CD4-positive, alpha-beta memory T cell (primary cell): ENCODE measurements at places on chromosomes 6 and 20. TPM values are rescaled to one million over a fixed set of nuclear protein-coding genes. Genes with fewer than 3 reads are reported as not detected.

Gene VSX1
- total RNA-seq = not detected

DNA sequence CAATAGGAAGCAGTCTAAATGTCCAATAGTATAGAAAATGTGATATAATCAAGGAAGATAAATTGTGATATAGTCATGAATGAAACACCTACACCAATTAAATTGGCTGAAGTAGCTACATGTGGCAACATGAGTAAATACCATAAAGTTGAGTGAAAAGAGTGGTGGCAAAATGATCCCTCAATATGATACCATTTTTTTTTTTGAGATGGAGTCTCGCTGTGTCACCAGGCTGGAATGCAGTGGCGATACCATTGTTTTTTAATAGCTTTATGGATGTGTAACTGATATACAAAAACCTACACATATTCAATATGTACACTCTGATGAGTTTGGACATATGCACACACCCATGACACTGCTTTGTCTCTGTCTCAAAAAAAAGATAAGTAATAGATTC is 20.9 kb upstream of the ILRUN start:
- no peak overlapping the region for H3K27ac ChIP-seq
- no peaks in the 10 kb centered on the region for H3K27me3 ChIP-seq
- no peak for DNase-seq
- H3K4me1 ChIP-seq = no peaks in the 10 kb centered on the region

GRCh38 chr6:10521104-10521808 is at the start of gene GCNT2:
TSS of gene GCNT2 (plus strand) at chr6:10521351. CDS start at chr6:10528912, 7,561 bp downstream.
- H3K4me1 ChIP-seq = no peaks in the 10 kb centered on the region
- no peak within 1 kb of the TSS for H3K4me3 ChIP-seq
- no peaks in the 10 kb centered on the region for H3K36me3 ChIP-seq
- no peaks in the 10 kb centered on the region for H3K27me3 ChIP-seq
- no peak for DNase-seq
- no peak within 1 kb of the TSS for H3K27ac ChIP-seq

Gene HLA-DPA1
- 18.2 TPM for total RNA-seq

GRCh38 chr20:52539891-52540290 is 348.3 kb upstream of the ZFP64 start:
- DNase-seq = no peak
- H3K27me3 ChIP-seq = no peaks in the 10 kb centered on the region
- H3K36me3 ChIP-seq = no peaks in the 10 kb centered on the region
- no peaks in the 10 kb centered on the region for H3K4me1 ChIP-seq
- no peak overlapping the region for H3K4me3 ChIP-seq

GRCh38 chr6:94217836-94218235 is 798.5 kb upstream of the EPHA7 start:
- no peak overlapping the region for H3K4me3 ChIP-seq
- no peaks in the 10 kb centered on the region for H3K4me1 ChIP-seq

- H3K27ac ChIP-seq = peak overlapping the region; percentile 80
- peaks cover 23% of the 10 kb centered on the region for H3K4me1 ChIP-seq
- no peaks in the 10 kb centered on the region for H3K27me3 ChIP-seq
Observed at GRCh38 chr6:27894839-27895762, 17.1 kb downstream of the OR2B2 start.

- no peak for DNase-seq
- H3K27ac ChIP-seq = no peak overlapping the region
- H3K36me3 ChIP-seq = no peaks in the 10 kb centered on the region
- H3K4me3 ChIP-seq = no peak overlapping the region
- H3K27me3 ChIP-seq = no peaks in the 10 kb centered on the region
Observed at GRCh38 chr6:73028893-73029450, 196.3 kb downstream of the KHDC1L start.

- no peaks in the 10 kb centered on the region for H3K27me3 ChIP-seq
- peak overlapping the region; percentile 92 for H3K27ac ChIP-seq
- H3K4me3 ChIP-seq = no peak overlapping the region
- peaks cover 20% of the 10 kb centered on the region for H3K36me3 ChIP-seq
- DNase-seq = no peak
- H3K4me1 ChIP-seq = peaks cover 77% of the 10 kb centered on the region
Observed at GRCh38 chr6:166952121-166952520, 4.2 kb downstream of the RNASET2 start.

Gene RAET1E
- not detected for total RNA-seq

Gene PLEKHG1
- 2.9 TPM for total RNA-seq

DNA sequence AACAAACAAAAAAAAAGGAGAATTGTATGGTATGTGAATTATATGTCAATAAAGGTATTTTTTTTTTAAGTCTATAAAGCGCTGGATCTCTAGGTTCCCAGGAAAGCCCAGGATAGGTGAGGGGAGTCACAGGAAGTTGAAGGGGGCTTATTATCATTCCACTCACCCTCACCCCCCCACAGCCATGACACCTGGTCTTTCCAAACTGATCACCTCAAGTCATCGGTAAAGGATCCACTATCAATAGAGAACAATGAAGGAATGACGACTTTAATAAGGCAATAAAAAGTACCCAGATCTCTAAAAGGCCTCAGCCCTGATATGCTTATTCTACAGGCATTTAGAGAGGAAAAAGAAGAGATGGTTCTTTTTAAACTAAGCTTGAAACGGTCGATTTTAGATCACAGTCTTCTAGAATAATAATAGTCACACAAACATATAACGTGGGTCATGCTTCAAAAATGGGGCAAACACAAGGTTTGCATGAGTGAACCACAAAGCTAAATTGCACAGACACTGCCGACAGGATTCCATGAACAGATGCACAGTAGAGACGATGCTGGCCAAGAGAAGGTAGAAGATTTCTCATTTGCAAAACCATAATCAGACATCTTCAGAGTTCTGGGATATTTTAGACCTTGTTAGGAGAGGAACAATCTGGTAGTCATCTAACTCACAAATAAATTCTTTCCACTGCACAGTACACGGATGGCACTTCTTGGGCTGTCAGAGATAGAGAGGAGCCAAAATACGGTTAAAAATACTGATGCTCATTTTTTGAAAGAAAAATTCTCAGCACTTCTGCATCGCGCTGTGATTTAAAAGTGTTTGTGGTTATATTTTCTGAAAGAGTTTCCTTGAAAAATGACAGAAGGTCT is 21.0 kb downstream of the ZMYND8 start:
- peaks cover 25% of the 10 kb centered on the region for H3K36me3 ChIP-seq
- H3K27me3 ChIP-seq = no peaks in the 10 kb centered on the region
- H3K4me1 ChIP-seq = peaks cover 28% of the 10 kb centered on the region
- H3K27ac ChIP-seq = no peak overlapping the region

DNA sequence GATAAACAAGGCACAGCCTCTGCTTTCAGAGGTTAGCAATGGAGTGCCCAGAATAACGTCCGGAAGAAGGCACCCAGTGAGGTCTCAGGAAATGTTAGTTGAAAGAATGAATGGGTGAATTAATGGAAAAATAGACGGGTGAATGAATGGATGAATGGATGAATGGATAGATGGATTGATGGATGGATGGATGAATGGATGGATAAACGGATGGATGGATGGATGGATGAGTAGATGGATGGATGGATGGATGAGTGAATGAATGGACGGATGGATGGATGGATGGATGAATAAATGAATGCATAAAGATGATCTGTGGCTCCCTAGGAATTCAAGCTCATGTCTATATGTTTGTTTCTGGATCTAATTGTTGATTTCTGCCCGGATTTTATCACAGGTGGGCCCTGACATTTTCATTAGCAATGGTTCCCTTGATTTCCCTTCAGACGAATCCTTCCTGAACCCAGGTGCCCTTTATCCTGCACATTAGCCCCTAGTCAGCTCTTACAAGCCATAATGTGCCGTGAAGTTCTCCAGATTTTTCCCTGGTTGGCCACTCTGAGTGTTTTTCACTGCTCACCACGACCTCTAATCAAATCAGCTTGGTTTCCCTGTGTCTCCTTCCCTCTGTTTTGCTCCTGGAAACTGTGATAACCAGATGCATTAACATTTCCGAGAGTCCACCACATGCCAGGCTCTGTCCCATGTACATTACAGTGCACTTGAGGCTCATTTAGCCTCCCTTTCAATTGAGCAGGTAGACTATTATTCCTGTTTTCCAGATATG is 22.2 kb downstream of the TSHZ2 start:
- H3K4me3 ChIP-seq = no peak overlapping the region
- H3K27ac ChIP-seq = no peak overlapping the region
- H3K36me3 ChIP-seq = no peaks in the 10 kb centered on the region
- no peaks in the 10 kb centered on the region for H3K27me3 ChIP-seq
- DNase-seq = no peak

Gene HS3ST5
- total RNA-seq = not detected

DNA sequence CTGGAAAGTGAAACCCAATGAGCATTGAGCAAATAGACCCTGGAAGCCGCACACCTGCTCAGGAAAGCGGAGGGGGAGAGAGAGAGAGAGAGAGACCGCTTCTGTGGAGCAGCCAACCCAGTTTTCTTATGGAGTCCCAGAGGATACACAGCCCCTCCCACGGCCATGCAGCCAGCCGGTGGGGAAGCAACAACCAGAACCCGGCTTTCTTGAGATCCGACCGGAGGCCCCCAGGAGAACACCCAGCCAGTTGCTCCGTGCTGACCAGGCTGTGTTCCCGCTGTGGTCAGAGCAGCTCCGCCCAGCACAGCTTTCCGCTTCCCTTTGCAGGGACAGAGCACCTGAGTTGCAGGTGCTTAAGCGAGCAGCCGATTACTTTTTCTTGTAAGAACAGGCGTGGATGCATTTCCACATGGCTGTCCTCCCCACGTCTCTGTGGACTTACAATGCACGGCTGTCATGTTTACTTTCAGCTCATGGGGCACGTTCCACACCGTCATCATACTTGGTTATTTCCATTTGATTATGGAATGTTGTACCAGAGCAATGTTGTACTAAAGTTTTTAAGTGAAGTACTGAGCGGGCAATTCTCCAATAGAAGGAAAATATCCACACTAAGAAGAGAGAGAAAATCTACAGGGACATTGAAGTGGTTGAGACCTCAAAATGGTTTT is 381.9 kb downstream of the THBS2 start:
- H3K27ac ChIP-seq = no peak overlapping the region
- no peaks in the 10 kb centered on the region for H3K4me1 ChIP-seq
- H3K4me3 ChIP-seq = no peak overlapping the region
- H3K36me3 ChIP-seq = no peaks in the 10 kb centered on the region
- no peaks in the 10 kb centered on the region for H3K27me3 ChIP-seq

Gene BHLHE23
- not detected for total RNA-seq
